ENCODE measurements at places on chromosomes 1 and 21.

DNA sequence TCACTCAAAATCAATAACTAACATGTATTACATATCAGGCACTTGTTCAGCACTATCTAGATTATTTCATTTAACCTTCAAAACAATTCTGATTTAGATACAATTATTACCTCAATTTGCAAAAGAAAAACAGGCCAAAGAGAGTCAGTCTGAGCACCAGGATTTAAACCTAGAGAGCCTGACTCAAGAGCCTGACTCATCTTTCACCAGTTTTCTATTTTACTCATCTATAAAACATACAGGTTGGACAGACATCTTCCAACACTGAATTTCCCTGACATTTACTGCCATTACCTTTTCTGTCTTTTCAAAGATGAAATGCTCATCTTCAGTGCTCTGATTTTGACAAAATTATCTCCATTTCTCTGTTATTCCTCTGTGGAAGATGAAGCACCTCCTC, 116.5 kb downstream of the MRPL39 start:
- no peak for DNase-seq

DNA sequence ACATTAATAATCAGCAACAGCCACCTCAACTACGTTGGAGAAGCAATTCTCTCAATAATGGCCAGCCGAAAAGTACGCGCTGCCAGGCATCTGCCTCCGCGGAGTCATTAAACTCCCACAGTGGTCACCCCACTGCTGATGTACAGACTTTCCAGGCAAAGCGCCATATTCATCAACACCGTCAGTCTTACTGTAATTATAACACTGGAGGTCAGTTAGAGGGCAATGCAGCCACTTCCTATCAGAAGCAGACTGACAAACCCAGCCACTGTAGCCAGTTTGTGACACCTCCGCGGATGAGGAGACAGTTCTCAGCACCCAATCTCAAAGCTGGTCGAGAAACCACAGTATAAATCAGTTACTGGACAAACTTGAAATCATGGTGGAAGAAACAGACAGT, 93.9 kb downstream of the KIF1B start:
- DNase-seq, result no peak

DNA sequence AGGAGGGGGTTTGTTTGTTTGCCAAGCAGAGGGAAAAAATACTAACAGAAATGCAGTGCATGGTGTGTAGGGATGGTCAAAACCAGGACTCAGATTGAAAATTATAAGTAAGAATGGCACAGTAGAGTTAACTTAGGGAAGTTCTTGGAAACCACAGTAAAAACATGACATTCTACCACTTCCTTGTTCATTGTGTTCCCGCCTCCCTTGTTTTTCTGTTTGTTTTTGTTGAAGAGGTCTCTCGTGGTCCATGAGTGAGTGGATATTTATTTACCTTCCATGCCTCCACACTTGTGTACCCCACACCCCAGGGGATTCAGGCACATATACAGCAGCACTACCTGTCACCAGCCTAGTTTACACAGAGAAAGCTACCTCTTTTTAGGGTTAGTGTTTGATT, 69.6 kb downstream of the OLFML2B start:
- no peak for DNase-seq

- DNase-seq, result no peak
These were observed 11.5 kb downstream of the USP1 start for GRCh38 chr1:62448221-62448933.

- DNase-seq, result peak; percentile 95
These were observed 12.8 kb downstream of the ADAMTSL4 start for GRCh38 chr1:150561974-150562445.

- no peak for DNase-seq
These were observed 32.1 kb downstream of the SH3BP5L start for GRCh38 chr1:248793592-248793991.

Data from left forelimb (tissue), 1 donor.